Epithelial cell of proximal tubule (primary cell): ENCODE measurements at places on chromosomes 2 and 18. TPM values are rescaled to one million over a fixed set of nuclear protein-coding genes. Genes with fewer than 3 reads are reported as not detected.

GRCh38 chr2:86211033-86211795 is 12.0 kb downstream of the MRPL35 start:
- DNase-seq = no peak

The SLC23A3 gene
- total RNA-seq = 0.06 TPM in 1 of 2 replicates, not detected in the other

The MEP1B gene
- not detected in 2 replicates for total RNA-seq

The GPR45 gene
- 0.22 TPM in 1 of 2 replicates, not detected in the other for total RNA-seq

GRCh38 chr2:9313443-9313842 is 106.8 kb downstream of the ASAP2 start:
- DNase-seq = no peak

DNA sequence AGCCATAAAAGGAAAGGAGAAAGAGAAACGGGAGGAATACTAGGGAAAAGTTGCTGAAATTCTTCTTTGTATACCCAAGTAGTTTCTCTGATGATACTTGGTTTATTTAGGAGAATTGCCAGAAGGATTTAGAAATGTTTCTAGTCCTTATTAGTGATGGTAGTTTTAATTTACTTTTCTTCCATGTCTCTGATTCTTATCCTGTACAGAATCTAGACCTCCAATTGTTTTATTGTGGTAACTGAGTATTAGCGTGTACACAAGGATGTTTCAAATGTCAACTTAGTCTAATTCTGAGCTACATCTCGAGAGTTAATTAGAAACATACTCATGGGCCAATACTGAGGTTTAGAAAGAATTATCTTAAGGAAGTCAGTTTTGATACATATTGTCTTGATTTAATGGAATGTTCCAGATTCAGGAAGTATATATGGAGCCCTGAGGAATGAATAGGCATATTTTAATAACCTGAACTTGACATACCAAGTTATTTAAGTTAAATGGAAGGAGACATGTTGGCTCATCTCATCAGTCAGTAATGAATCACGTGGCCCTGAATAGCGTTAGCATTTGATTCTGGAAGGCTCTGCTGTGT is 219.6 kb downstream of the LTBP1 start:
- no peak for DNase-seq

DNA sequence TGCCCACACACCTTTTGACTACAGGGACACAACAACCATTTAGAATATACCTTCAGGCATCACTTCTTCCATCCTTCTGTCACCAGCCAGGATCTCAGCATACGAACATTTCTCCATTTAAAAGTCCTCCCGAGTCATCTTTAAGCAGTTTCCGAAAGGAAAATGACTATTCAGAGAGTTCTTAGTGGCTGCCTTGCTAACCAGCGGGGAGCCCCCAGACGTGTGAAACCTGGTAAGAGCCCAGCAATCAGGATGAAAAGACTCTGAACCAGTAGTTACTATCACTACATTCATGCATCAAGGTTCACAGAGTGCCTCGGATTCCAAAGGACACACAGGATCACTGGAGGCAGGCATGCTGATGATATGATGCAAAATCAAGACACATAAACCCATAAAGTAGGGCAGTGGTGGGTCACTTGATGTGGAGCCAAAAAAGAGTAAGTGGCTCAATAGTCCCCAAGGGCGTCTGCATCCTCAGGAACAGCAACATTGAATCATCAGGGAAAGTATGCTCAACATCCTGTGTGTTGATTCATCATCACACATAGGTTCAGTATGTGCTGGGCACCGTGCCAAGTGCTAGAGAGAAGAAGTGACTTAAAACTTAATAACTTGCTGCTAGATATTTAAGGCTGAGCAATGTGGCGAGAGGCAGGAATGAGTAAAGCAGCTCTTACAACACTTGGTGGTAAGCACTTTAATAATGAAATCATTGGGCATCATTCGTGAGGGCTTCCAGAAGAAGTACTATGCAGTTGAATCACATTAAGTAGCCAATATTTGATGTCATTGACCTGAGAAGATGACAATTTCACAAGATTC is 4.4 kb downstream of the CCL20 start:
- DNase-seq = peak; percentile 100

DNA sequence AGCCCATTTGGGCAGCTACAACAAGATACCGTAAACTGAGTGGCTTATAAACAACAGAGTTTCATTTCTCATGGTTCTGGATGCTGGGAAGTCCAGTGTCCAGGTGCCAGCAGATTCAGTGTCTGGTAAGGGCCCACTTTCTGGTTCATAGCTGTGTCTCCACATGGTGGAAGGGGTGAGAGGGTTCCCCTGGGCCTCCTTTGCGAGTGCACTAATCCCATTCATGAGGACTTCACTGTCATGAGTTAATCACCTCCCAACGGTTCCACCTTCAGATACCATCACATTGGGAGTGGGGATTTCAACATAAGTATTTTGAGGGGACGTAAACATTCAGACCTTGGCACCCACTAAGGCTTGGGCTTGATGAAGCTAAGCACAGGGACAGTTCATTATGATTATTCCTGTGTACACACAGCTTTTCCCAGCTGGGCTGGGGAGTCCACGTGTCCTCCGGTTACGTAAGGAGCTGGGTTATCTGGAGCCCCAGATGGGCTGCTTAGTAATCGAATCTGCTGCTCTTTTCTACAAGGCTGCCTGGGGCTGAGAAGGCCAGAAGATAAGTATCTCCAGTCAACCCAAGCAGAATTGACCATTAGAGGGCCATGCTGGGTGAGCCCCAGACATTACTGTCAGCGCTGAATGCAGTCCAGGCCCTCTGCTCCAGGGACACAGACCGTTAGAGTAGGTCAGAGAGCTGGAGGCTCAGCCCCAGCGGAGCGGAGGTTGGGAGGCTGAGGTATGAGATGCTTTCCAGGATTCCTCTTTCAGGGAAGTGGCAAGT is 42.7 kb downstream of the EPAS1 start:
- no peak for DNase-seq

The VWC2L gene
- total RNA-seq = not detected in 2 replicates

GRCh38 chr2:101823347-101823791 is 125.9 kb downstream of the MAP4K4 start:
- no peak for DNase-seq
